GM12878 (cell line): ENCODE measurements at places on chromosomes 7 and 10.

DNA sequence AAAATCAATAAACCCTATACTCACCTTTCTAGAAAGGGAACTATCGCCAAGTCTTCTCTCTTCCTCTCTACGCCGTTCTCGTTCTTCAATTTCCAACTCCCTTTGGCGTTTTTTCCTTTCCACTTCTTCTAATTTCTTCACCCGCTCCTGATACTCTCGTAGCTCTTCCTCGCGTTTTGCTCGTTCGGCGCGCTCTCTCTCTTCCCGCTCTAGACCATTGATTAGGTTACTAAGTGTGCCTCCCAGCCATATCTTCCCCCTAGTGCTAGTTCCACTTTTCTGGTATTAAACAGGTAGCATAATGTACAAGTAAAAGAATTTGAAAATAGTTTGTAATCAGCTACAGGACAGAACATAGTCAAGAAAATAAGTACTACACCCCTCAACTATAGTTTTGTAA, 20.3 kb downstream of the NANOS1 start:
- no peak overlapping the region for H3K4me3 ChIP-seq
- H3K36me3 ChIP-seq: peaks cover 26% of the 10 kb centered on the region
- H3K27ac ChIP-seq: no peak overlapping the region
- no peak for DNase-seq
- no peaks in the 10 kb centered on the region for H3K27me3 ChIP-seq
- H3K4me1 ChIP-seq: no peaks in the 10 kb centered on the region; the same call in 1 of the 2 replicates

GRCh38 chr10:122341141-122341810, 33.2 kb upstream of the PLEKHA1 start:
- no peaks in the 10 kb centered on the region; the same call in 1 of the 2 replicates for H3K27me3 ChIP-seq
- no peak overlapping the region for H3K27ac ChIP-seq
- no peaks in the 10 kb centered on the region; the same call in 1 of the 2 replicates for H3K4me1 ChIP-seq
- no peak for DNase-seq
- no peak overlapping the region for H3K4me3 ChIP-seq
- H3K36me3 ChIP-seq: no peaks in the 10 kb centered on the region

DNA sequence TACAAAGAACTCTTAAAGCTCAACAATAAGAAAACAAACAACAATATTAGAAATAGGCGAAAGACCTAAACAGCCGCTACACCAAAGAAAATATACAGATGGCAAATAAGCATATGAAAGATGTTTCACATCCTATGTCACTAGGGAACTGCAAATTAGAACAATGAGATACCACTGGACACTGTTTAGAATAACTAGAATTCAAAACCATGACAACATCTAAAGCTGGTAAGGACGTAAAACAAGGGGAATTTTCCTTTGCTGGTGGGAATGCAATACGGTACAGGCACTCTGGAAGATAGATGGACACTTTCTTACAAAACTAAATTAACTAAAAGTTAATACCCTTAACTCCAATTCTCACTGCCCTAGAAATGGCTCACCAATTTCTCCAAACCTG, 44.5 kb downstream of the THSD7A start:
- no peak overlapping the region for H3K4me3 ChIP-seq
- no peaks in the 10 kb centered on the region for H3K27me3 ChIP-seq
- H3K27ac ChIP-seq: no peak overlapping the region
- no peak for DNase-seq
- H3K36me3 ChIP-seq: no peaks in the 10 kb centered on the region

GRCh38 chr7:151381348-151382078, 28.3 kb downstream of the WDR86 start:
- DNase-seq: no peak
- peak overlapping the region; percentile 45; the same call in 1 of the 2 replicates for H3K4me3 ChIP-seq
- peaks cover 7% of the 10 kb centered on the region for H3K4me1 ChIP-seq

DNA sequence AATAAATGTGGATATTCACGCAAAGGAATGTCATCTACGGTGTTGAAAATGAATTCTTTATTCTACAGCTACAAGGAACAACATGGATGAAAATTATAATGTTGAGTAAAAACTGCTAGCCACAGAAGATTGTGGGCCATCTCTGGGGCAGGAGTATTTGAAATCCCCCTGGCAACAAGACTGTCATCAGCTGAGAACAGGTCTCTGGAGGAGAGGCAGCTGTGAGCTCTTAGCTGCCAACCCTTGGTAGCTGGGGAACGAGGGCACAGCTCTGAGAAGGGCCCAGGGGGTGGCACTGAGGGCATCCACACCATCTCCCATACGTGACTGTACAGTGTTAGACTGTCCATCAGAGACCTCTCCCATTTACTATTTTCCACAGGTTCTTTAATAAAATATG, 340.1 kb upstream of the MGMT start:
- H3K36me3 ChIP-seq: no peaks in the 10 kb centered on the region
- no peak overlapping the region for H3K4me3 ChIP-seq
- no peaks in the 10 kb centered on the region for H3K4me1 ChIP-seq
- no peak for DNase-seq
- no peaks in the 10 kb centered on the region for H3K27me3 ChIP-seq
- H3K27ac ChIP-seq: no peak overlapping the region

DNA sequence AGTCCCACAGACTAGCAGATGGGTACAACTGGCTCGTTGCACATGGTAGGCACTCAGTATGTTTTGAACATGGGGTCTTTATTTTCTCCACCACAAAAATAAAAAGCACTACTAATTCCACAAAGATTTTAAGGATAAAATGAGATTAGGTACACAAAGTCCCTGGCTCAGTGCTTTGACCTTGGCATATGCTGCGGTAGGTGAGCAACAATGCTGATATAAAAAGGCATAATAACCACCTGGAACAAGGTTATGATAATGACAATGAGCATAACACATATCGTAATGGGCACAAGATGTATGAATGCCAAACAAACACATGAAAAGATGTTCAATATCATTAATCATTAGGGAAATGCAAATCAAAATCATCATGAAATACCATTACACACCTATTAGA, 26.9 kb downstream of the SGMS1 start:
- no peaks in the 10 kb centered on the region for H3K36me3 ChIP-seq
- DNase-seq: no peak
- H3K27ac ChIP-seq: no peak overlapping the region
- H3K4me1 ChIP-seq: 0 out of 2 replicates have a peak, but pooled peaks cover 4% of the 10 kb centered on the region

- no peak for DNase-seq
- H3K36me3 ChIP-seq: no peaks in the 10 kb centered on the region
- H3K27me3 ChIP-seq: 0 out of 2 replicates have a peak, but pooled peaks cover 2% of the 10 kb centered on the region
- H3K4me3 ChIP-seq: no peak overlapping the region
- no peak overlapping the region for H3K27ac ChIP-seq
Measured at GRCh38 chr10:113631684-113632367, 32.0 kb downstream of the NRAP start.

DNA sequence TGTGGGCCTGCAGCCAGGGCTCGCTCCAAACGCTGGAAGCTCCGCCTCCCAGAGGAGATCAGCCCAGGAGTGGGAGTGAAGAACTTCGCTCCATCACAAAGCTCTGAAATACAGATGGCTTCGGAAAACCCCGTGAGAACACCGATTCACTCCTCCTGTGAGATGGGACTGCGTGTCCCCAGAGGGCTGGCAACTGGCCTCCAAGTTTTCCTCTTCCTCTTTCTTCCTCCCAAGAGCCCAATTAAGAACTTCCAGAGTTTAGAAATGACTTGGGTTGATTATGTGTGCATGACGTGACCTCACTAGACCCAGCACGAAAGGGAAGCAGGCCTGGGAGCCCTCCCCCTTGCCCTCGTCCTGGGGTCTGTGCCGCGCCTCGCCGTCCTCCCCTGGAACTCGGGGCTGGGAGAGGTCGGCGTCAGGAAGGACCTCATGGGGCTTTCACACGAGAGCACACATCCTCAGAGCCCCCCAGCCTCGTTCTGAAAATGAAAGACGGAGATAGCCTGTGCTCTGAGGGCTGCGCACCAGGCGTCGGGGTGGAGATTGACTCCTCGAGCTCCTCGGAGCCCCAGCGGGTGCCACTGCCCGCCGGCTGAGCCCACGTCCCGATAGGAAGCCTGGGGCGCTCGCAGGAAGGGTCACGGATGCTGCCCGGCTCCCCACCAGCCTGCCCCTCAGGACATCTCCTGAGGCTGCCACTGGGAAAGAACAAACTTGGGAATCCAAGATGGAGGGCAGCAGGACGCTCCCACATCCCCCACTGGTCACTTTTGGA, 37.8 kb downstream of the PTPRN2 start:
- DNase-seq: no peak
- H3K4me3 ChIP-seq: no peak overlapping the region
- H3K4me1 ChIP-seq: no peaks in the 10 kb centered on the region
- no peaks in the 10 kb centered on the region for H3K36me3 ChIP-seq
- H3K27me3 ChIP-seq: no peaks in the 10 kb centered on the region

GRCh38 chr7:106236065-106236464, 48.7 kb downstream of the NAMPT start:
- no peak overlapping the region for H3K27ac ChIP-seq
- no peak overlapping the region for H3K4me3 ChIP-seq
- H3K4me1 ChIP-seq: no peaks in the 10 kb centered on the region
- no peaks in the 10 kb centered on the region for H3K27me3 ChIP-seq
- DNase-seq: no peak

- no peaks in the 10 kb centered on the region for H3K36me3 ChIP-seq
- no peak for DNase-seq
- H3K27ac ChIP-seq: no peak overlapping the region
- H3K4me1 ChIP-seq: no peaks in the 10 kb centered on the region
- H3K27me3 ChIP-seq: no peaks in the 10 kb centered on the region; the same call in 1 of the 2 replicates
Measured at GRCh38 chr7:108097703-108098102, 32.5 kb downstream of the LAMB4 start.

DNA sequence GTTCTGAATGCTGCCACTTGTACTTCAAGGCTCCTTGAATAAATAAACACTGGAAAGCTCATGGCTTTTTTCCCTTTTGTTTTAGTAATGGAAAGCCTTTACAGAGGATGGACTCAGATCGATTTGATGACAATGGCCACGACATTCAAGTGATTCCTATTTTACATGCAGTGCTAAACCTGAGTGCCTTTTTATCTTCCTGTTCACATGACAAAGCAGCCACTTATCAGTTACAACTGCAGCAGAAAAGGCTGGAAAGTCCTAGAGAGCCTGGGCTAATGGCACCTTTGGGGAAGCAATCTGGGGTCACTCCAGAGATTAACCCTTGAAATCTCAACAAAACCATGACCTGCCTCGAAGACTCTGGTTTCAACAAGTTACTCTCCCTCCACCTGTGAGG, 249.0 kb upstream of the AUTS2 start:
- H3K36me3 ChIP-seq: no peaks in the 10 kb centered on the region
- no peak for DNase-seq

- no peaks in the 10 kb centered on the region for H3K4me1 ChIP-seq
- no peaks in the 10 kb centered on the region for H3K27me3 ChIP-seq
- no peak overlapping the region for H3K4me3 ChIP-seq
Measured at GRCh38 chr10:30842894-30843293, 188.8 kb downstream of the ZNF438 start.

- H3K4me3 ChIP-seq: no peak overlapping the region
- no peak overlapping the region for H3K27ac ChIP-seq
- H3K36me3 ChIP-seq: no peaks in the 10 kb centered on the region
- peaks cover 18% of the 10 kb centered on the region for H3K4me1 ChIP-seq
Measured at GRCh38 chr7:157493017-157493416, 156.2 kb downstream of the DNAJB6 start.

- no peak for DNase-seq
- no peak overlapping the region for H3K27ac ChIP-seq
- no peaks in the 10 kb centered on the region for H3K4me1 ChIP-seq
- no peaks in the 10 kb centered on the region for H3K36me3 ChIP-seq
Measured at GRCh38 chr7:214410-215212, 22.2 kb downstream of the FAM20C start.

GRCh38 chr10:129331207-129331838, 135.7 kb upstream of the MGMT start:
- H3K36me3 ChIP-seq: no peaks in the 10 kb centered on the region
- DNase-seq: no peak
- no peaks in the 10 kb centered on the region for H3K4me1 ChIP-seq
- H3K27ac ChIP-seq: no peak overlapping the region

- H3K4me3 ChIP-seq: no peak overlapping the region
- H3K27me3 ChIP-seq: no peaks in the 10 kb centered on the region
- no peak overlapping the region for H3K27ac ChIP-seq
- no peak for DNase-seq
- no peaks in the 10 kb centered on the region for H3K36me3 ChIP-seq
- no peaks in the 10 kb centered on the region for H3K4me1 ChIP-seq
Measured at GRCh38 chr7:51346126-51346525, 29.5 kb upstream of the COBL start.

GRCh38 chr10:31152421-31153135, 120.9 kb upstream of the ZNF438 start:
- no peaks in the 10 kb centered on the region for H3K27me3 ChIP-seq
- no peak for DNase-seq
- no peaks in the 10 kb centered on the region for H3K36me3 ChIP-seq
- H3K4me1 ChIP-seq: no peaks in the 10 kb centered on the region

- H3K27me3 ChIP-seq: no peaks in the 10 kb centered on the region; the same call in 1 of the 2 replicates
- no peaks in the 10 kb centered on the region for H3K36me3 ChIP-seq
- DNase-seq: no peak
Measured at GRCh38 chr10:132548106-132548823, 10.7 kb downstream of the INPP5A start.

- DNase-seq: no peak
- no peak overlapping the region for H3K27ac ChIP-seq
- H3K36me3 ChIP-seq: no peaks in the 10 kb centered on the region
- no peaks in the 10 kb centered on the region for H3K4me1 ChIP-seq
- H3K4me3 ChIP-seq: no peak overlapping the region
Measured at GRCh38 chr10:777913-778479, 88.5 kb upstream of the DIP2C start.

- H3K27ac ChIP-seq: no peak overlapping the region
- H3K4me3 ChIP-seq: no peak overlapping the region
- no peaks in the 10 kb centered on the region for H3K36me3 ChIP-seq
- no peaks in the 10 kb centered on the region for H3K4me1 ChIP-seq
Measured at GRCh38 chr10:117627561-117627960, 85.0 kb downstream of the EMX2 start.

- H3K4me1 ChIP-seq: no peaks in the 10 kb centered on the region
- no peak overlapping the region for H3K27ac ChIP-seq
- DNase-seq: no peak
- no peaks in the 10 kb centered on the region; the same call in 1 of the 2 replicates for H3K36me3 ChIP-seq
Measured at GRCh38 chr7:149725426-149725821, 48.0 kb downstream of the ZNF467 start.

DNA sequence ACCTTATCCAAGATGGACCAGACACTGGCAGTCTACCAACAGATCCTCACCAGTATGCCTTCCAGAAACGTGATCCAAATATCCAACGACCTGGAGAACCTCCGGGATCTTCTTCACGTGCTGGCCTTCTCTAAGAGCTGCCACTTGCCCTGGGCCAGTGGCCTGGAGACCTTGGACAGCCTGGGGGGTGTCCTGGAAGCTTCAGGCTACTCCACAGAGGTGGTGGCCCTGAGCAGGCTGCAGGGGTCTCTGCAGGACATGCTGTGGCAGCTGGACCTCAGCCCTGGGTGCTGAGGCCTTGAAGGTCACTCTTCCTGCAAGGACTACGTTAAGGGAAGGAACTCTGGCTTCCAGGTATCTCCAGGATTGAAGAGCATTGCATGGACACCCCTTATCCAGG, 13.4 kb downstream of the LEP start:
- no peaks in the 10 kb centered on the region for H3K4me1 ChIP-seq
- H3K4me3 ChIP-seq: no peak overlapping the region
